ENCODE measurements at places on chromosomes 3 and 15.

GRCh38 chr3:177471733-177472480 is 274.6 kb upstream of the TBL1XR1 start:
- DNase-seq: no peak

DNA sequence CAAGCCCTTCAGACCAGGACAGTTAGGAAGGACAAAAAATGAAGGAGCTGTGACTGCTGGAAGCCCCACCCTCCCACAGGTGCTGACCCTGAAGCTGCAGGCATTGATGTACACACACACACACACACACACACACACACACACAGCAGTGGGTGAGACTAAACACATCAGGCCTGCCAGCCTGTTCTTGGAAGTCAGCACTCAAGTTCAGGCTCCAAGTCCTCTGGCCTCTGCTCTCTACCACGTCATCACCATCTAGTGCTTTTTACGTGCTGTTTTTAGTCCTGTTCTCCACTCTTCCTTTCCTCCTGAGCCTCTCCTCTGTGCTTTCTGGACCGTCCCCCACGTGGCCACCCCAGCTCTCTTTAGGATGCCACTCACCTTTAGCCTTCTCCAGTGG is 5.4 kb upstream of the KBTBD12 start:
- DNase-seq: no peak

DNA sequence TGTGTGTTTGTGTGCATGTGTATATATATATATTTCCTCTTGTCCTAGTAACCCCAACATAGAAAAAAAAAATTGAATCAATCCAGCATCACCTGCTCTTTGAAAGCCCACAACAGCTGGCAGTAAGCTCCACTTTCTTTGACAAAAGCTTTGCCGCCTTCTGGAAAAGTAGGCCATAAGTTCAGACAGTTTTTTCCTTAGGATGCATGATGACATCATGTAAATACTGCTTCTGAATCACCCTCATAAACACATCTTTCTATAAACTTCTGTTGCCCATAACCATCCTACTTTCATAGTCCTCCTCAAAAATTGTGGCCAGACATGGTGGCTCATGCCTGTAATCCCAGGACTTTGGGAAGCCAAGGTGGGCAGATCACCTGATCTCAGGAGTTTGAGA is 67.4 kb downstream of the CSNK1G1 start:
- no peak for DNase-seq

DNA sequence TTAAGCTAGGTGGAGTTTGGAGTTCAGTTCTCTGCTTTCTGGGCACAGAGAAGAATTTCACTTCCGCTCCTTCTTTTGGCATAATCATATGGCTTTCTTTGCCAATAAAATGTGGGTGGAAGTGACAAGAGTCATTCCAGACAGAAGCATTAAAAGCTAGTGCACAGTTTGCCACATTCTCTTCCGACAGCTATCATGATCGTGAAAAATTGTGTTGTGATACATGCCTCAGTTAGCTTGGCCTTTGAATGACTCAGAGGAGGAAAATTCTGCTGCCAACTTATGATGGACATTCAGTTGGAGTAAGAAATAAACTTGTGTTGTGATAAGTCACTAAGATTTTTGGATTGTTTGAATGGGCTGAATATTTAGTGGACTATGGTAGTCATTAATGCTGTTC is 291.7 kb upstream of the SATB1 start:
- no peak for DNase-seq

DNA sequence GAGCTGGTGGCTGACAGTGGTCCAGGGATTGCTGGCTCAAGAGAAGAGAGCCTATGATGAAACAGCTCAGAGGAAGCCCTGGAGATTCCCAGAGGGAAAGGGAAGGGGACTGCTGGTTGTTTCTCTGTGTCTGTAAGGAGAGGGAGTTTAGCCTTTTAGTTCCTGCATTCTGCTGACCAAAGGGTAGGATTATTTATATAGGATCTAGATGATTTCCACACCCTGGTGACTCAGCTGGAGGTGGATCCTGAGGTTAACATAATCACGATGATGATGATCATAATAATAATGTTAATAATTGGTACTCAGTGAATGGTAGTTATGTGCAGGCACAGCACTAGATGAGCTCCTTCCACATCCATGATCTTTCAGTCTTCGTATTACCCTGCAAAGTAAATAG is 144.9 kb downstream of the EPHB1 start:
- DNase-seq: no peak

DNA sequence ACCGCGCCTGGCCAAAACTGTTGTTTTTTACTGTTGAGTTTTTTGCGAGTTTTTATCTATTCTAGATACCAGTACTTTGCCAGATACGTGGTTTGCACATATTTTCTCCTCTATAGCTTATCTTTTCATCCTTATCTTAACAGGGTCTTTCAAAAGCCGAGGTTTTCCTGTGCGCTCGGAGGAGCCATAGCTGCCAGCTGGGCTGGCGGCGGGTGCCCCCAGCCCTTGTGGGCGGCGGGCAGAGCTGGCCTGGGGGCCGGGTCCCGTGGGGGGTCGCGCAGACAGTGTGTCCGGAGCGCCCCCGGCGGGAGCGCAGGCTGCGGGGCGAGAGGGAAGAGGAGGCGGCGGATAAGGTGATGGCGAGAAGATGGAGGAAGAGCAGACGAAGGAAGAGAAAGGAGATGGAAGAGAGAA is 11.1 kb upstream of the EIF4A2 start:
- no peak for DNase-seq

DNA sequence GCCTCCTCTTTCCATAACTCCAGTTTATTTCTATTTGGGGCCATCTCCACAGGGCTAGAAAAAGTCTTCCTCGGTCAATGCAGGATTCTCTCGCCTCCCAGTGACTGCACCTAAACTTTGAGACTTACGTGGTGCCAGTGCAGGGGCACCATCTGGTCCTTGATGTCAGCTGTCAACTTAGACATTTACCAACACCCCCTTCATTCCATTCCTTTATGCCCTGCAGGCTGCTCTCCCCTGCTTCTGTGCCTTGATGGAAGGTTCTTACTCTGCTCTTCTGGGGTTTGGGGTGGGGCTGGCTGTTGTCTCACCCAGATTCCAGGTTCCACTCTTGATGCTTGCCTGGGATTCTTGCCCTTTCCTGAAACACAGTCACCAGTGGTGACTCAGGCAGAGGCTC is 101.8 kb downstream of the ST8SIA2 start:
- DNase-seq: no peak

- DNase-seq: no peak
Measured at GRCh38 chr3:41662288-41662687, 299.6 kb downstream of the ULK4 start.

- DNase-seq: no peak
Measured at GRCh38 chr3:127490271-127491023, 100.1 kb downstream of the TPRA1 start.

GRCh38 chr3:195821403-195822130 is 9.8 kb upstream of the MUC4 start:
- no peak for DNase-seq

DNA sequence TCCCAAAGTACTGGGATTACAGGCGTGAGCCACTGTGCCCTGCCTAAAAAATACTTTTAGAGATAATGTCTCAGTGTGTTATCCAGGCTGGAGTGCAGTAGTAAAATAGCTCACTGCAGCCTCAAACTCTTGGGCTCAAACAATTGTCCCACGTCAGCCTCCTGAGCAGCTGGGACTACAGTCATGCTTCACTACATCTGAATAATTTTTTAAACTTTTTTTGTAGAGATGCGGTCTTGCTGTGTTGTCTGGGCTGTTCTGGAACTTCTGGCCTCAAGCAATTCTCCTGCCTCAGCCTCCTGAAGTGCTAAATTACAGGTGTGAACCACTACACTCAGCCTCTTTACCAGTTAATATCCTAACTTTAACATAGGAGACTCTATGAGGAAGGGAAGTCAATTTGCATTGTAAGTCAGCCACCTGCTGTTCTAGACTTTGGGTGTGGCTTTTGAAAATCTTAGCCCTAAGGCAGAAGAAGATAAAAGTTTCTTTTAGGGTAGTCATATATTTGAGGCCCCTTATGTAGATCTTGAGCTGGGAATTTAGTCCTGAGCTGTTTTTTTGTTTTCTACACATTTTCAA is 78.2 kb upstream of the RASGRP1 start:
- DNase-seq: no peak

- DNase-seq: no peak
Measured at GRCh38 chr15:76866716-76867321, 38.3 kb downstream of the SCAPER start.

DNA sequence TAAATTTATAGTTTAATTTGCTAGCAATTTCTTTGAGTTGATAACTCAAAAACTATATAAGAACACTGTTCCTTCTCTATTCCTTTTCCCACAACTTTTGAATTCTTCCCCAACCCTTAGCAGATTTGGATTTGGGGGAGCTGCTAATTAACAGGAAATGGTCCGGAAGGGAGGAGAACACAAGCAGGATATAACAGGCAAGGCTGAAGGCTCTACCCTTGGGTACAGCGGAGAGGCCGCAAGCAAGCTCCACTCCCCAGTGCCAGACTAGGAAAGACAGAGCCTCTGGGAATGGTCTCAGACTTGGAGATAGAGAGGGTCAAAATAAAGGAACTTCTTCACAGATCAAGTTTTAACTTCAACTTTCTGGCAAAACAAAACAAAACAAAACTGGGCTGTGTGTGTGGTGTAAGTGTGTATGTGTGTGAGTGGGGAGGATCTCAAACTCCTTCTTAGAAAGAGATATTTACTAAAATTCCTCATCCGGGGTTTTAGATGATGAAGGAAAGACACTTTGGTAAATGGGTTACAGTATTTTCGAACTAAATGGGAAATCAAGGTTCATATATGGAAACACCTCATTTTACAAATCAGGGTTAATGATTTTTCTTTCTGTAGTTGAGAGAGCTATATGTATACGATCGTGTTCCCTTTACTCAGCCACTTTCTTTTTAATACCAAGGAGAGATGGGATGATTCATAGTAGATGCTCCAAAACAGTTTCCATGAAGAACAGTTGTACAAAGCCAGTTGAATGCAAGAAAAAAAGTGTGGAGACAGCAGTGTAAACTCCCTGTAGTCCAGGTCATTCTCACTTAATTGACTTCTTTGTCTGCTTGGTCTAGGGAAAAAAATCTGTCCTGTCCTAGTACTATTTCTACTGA is 161.1 kb downstream of the TP63 start:
- DNase-seq: no peak

DNA sequence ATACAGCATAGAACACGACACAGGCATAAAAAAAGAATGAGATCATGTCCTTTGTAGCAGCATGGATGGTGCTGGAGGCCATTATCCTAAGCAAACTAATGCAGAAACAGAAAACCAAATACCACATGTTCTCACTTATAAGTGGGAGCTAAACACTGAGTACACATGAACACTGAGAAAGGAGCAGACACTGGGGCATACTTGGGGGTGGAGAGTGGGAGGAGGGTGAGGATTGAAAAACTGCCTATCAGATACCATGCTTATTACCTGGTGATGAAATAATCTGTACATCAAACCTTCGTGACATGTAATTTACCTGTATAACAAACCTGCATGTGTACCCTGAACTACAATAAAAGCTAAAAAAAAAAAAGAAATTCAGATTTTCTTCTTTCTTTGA is 100.4 kb downstream of the PPM1L start:
- no peak for DNase-seq

DNA sequence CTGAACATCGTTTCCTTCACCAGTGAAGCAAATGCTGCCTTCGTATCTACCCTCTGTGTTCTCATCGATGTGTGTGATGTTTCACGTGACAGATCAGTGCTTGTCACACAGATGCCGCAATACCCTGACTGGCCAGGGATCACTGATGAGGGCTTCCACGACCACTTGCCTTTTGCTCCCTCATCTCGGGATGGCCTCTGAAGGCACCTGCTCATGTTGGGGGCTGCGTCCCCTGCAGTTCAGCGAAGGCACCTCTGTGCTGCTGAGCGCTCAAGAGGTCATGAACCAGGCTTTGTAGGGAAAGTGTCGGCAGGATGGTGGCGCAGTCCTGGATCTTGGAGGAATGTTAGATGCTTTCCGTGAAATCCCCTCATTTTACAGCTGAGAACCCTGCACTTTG is 79.2 kb upstream of the KLF13 start:
- DNase-seq: no peak

GRCh38 chr15:23083115-23083514 is 43.7 kb upstream of the TUBGCP5 start:
- no peak for DNase-seq

DNA sequence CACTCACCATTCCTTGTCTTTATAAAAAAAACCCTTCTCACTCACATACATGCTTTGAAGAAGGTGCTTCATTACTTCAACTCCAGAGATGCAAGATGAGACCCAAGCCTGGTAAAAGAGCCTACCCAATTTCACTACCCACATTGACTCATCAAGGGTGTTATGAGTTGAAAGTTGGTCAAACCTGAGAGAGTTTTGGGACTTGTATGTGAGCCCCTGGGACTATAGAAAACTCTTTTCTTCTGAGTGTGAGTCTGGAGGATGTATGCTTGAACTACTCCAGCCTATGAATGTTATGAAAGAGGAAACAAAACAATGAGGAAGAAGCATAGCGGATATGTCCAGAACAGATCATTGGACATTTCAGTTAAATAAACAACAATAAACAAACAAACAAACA is 106.5 kb upstream of the SATB1 start:
- no peak for DNase-seq

GRCh38 chr15:63238796-63239195 is 38.6 kb upstream of the APH1B start:
- no peak for DNase-seq

DNA sequence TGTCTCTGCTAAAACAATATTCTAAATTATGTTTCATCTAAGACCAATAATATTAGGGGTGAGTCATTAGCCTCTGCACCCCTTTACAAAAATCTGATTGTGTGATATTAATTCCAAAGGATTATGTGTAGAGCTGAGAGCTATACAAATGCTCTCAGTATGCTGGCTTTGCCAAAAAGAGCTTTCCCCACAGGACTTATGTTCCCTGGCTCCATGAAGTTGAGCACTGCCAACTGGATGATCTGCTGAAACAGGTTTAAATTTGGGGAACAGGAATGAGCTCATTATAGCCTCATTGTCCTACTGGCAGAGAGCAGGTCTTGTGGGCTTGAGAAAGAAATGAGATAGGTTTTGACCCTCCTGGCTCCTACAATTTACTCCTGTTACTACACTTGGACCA is 347.8 kb upstream of the LMCD1 start:
- no peak for DNase-seq

GRCh38 chr3:14698601-14699244 is 23.8 kb downstream of the C3orf20 start:
- DNase-seq: no peak

DNA sequence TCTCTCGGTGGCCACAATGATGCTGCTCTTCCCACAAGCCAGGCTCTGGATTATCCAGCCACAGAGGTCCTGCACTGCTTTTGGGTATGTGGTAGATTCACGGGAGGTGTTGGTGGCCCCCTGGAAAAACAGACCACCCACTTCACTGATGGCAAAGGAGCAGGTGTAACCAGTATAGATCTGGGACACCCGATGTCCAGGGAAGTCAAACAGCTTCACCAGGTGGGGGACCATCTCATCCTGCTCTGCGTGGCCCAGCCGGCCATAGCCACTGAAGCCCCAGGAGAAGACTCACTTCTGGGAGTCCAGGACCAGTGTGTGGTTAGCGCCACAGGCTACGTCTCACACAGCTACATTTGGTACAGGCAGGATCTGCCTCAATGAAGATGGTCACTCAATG is 62.6 kb downstream of the CHCHD6 start:
- DNase-seq: no peak

- DNase-seq: no peak
Measured at GRCh38 chr15:29434280-29434679, 164.7 kb upstream of the NSMCE3 start.

- DNase-seq: no peak
Measured at GRCh38 chr3:9420850-9421549, 23.6 kb downstream of the SETD5 start.
